ENCODE measurements at places on chromosomes 3 and 15. TPM values are rescaled to one million over a fixed set of nuclear protein-coding genes. Genes with fewer than 3 reads are reported as not detected.

The ELP6 gene
- 19.7 TPM for total RNA-seq

The ARHGAP11A gene
- 23.5 TPM for total RNA-seq

The CNTN4 gene
- not detected for total RNA-seq

The CADM2 gene
- total RNA-seq, result not detected

The NEK10 gene
- 50.3 TPM for total RNA-seq

The DAZL gene
- total RNA-seq, result not detected

The NGRN gene
- 58.3 TPM for total RNA-seq

The LNP1 gene
- total RNA-seq, result 5.1 TPM

The CHRNA7 gene
- total RNA-seq, result 0.65 TPM

The MYRIP gene
- total RNA-seq, result 2.5 TPM

The HLTF gene
- 58.6 TPM for total RNA-seq

The TM4SF18 gene
- 0.86 TPM for total RNA-seq

The LRRC2 gene
- 10.5 TPM for total RNA-seq

The APOD gene
- total RNA-seq, result 0.91 TPM

The FAM43A gene
- 6.8 TPM for total RNA-seq

The STXBP5L gene
- not detected for total RNA-seq

The HDC gene
- not detected for total RNA-seq

The DOCK3 gene
- total RNA-seq, result 0.32 TPM

The P2RY12 gene
- total RNA-seq, result not detected

The PCSK6 gene
- total RNA-seq, result 0.43 TPM

The ZCWPW2 gene
- 0.91 TPM for total RNA-seq

The TRIM42 gene
- total RNA-seq, result not detected

The CD276 gene
- total RNA-seq, result 125 TPM

The LAMB2 gene
- 322 TPM for total RNA-seq

The SEC22A gene
- 43.1 TPM for total RNA-seq

The LDHAL6B gene
- total RNA-seq, result not detected

The PPARG gene
- total RNA-seq, result 3.1 TPM

The CILP gene
- 4.6 TPM for total RNA-seq

The WDR49 gene
- 0.26 TPM for total RNA-seq

The C3orf49 gene
- not detected for total RNA-seq

The TIMP4 gene
- total RNA-seq, result 12.2 TPM

The GPR87 gene
- not detected for total RNA-seq

The MUC13 gene
- not detected for total RNA-seq

The KIF15 gene
- 8.4 TPM for total RNA-seq

The LYZL4 gene
- not detected for total RNA-seq

The SPINK8 gene
- not detected for total RNA-seq

The C2CD4A gene
- total RNA-seq, result 0.26 TPM

The TMEM266 gene
- total RNA-seq, result 0.26 TPM

The SLC6A1 gene
- not detected for total RNA-seq
